ENCODE measurements at places on chromosomes 2 and 18. TPM values are rescaled to one million over a fixed set of nuclear protein-coding genes. Genes with fewer than 3 reads are reported as not detected.

Gene DLGAP1
- total RNA-seq, result 3.7 TPM

Gene DTNA
- 8.6 TPM for total RNA-seq

DNA sequence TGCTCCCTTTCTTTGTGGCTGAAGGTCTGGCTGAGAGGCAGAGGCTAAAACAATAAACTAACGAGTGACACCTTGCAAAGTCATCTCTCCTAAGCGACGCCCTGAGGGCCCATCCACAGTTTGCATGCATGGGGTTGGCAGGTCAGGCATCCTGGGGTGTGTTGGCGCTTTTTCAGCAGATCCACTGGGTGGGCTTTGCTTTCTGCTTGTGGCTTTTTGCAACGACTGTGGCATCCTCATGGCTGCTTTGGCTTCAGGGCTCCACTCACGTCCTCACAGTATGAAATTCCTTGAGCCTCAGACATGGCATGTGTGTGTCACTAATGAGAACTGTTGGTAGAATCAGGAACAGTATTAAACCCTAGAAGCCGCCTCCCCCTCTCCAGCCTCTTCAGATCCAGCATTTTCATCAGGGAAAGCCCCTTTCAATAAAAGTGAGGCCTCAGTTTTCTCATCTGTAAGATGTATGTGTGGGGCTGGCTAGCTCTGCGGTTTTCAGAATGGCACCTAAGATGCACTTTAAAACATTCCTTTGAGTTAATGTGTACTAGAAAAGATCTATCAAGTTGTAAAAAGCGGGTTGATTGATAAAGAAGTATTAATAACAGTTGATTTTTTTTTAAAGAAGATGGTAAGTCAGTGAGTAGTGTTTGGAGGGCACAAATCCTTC is 72.5 kb downstream of the SH3BP4 start:
- no peak overlapping the region for H3K4me3 ChIP-seq
- DNase-seq, result no peak
- no peaks in the 10 kb centered on the region for H3K27me3 ChIP-seq
- peaks cover 53% of the 10 kb centered on the region for H3K4me1 ChIP-seq
- peak overlapping the region; percentile 67 for H3K27ac ChIP-seq

DNA sequence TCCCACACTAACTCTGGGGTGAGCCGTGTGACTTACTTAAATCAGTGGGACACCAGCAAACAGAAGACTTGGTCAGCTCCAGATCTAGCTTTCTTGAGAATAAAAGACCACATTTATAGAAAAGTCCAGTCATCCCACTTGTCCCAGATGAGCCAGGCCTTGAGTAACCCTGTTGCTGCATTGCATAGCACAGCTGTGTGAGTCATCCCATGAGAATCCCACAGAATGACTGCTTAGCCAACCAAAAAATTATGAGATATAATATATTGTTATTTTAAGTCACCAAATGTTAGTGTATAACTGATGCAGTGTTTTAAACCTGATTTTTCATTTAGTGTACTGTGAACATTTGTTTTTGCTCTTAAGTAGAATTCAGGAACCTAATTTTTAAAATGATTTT is 94.2 kb upstream of the FSHR start:
- no peak for DNase-seq
- no peak overlapping the region for H3K4me3 ChIP-seq
- H3K27me3 ChIP-seq, result no peaks in the 10 kb centered on the region

GRCh38 chr2:219448776-219449341 is 14.2 kb downstream of the SPEG start:
- no peak for DNase-seq
- H3K27me3 ChIP-seq, result peaks cover 39% of the 10 kb centered on the region
- peaks cover 17% of the 10 kb centered on the region for H3K4me1 ChIP-seq
- H3K4me3 ChIP-seq, result no peak overlapping the region

- H3K27me3 ChIP-seq, result no peaks in the 10 kb centered on the region
- H3K36me3 ChIP-seq, result no peaks in the 10 kb centered on the region
- DNase-seq, result no peak
- H3K27ac ChIP-seq, result no peak overlapping the region
- H3K4me3 ChIP-seq, result no peak overlapping the region
Measured at GRCh38 chr2:53636596-53636995, 131.0 kb upstream of the CHAC2 start.
